ENCODE measurements at places on chromosomes 4 and X. TPM values are rescaled to one million over a fixed set of nuclear protein-coding genes. Genes with fewer than 3 reads are reported as not detected.

DEFB131A gene
- not detected for total RNA-seq

DNA sequence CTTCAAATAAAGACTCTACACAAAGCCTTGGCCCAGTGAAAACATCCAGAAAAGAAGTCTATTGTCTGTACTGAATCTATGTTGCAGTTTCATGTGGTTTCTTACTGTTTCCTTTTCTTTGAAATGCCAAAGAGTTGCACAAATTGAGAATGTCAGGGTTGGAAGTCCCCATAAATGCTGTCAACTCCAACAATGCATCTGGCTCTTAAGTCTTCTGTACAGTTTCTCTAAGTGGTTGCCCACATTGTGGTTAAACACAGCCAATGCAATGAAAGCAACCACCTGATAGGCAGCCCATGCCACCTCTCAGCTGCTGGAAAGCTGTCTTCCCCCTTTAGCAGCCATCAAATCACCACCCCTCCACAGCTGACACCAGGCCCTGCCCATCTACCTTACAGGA, 67.2 kb upstream of the C1GALT1C1 start:
- no peak for DNase-seq

DNA sequence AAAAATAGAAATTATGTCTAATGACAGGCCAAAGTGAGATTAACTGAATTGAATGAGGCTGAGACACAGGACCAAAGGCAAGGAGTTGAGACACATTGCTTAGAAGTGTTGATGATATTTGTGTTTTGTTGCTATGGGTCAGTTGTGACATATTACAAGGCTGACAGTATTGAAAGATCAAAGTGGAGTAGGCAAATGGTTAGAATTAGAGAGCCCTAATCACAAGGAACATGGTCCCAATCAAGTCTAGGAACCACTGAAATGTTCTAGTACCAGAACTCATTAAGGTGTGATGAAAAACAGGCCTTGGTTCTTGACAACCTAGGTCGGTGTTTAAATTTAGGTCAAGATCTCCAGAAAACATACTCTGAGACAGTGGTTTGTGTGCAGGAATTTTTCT, 896.3 kb upstream of the HS3ST1 start:
- DNase-seq: no peak

DNA sequence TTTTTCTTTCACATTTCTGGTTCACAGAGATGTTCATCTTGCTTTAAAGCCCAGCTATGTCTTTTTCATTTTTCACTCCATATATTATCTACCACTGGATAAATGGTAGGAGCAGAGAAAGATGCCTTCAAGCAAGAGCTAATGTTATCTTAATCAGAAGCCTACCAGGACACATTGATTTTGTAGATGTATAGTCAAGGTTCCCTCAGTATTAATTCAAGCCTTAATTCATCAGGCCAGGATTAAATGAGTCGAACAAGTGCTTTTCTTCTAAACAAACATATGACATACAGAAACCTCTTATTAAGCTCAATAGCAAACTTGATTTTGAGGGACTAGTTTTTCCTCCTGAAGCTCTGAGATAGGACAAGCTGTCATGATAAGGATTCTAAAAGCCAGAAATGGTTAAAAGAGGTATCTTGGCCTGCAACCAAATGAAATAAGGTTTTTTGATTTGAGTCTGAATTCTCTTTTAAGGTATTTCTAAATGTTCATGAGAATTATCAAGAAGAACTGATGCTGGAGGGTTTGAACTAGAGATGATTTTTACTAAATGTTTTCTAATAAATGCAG, 81.7 kb upstream of the FTHL17 start:
- DNase-seq: no peak

DNA sequence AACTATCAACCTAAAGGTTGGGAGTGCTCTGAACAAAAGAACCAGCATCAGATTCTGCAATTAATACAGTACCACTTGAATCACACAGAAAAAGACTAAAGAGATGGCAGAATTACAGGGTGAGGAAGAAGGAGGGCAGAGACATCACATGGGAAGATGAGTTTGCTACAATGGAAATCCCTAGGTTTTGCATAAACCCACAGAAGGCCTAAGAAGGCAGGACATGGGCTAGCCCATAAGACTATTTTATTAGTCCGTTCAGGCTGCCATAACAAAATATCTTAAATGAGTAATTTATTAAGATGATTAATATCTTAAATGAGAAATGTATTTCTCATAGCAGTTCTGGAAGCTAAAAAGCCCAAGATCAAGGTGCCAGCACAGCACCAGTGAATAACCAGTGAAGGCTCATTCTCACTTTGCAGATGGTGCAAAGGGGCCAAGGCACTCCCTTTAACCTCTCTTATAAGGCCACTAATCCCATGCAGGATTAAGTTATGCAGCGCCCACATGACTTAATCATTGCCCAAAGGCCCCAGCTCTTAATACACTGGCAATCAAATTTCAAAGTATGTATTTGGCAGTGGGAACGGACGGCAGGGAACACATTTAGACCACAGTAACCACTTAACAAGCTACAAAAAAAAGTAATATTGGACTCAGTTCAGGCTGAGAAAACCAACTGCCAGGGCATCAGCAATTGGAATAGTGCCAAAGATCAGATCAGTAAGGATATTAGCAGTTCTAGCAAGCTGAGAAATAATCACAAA, 47.6 kb upstream of the NEUROG2 start:
- no peak for DNase-seq

GRCh38 chrX:18674417-18674787, 2.5 kb upstream of the RS1 start:
- no peak for DNase-seq

- no peak for DNase-seq
These were observed 183.2 kb upstream of the CASK start for GRCh38 chrX:42106556-42106955.

DNA sequence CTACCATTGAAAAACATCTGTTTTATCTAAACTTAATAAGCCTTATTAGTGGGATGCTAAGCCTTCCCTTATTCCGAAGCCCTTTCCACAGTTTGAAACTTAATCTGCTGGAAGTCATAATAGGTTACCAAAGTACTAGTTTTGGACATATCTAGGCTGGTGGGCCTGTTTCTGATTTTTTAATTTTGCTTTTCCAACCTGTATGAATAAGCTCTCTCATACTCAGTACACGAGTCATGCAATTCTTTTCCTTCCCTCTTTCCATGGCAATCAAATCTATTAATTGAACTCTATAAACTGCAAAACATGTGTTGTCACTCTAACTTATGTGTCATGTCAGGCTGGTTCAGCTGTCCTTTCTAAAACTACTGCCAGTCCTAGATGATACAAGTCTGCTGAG, 91.0 kb downstream of the AMMECR1 start:
- DNase-seq: no peak

DNA sequence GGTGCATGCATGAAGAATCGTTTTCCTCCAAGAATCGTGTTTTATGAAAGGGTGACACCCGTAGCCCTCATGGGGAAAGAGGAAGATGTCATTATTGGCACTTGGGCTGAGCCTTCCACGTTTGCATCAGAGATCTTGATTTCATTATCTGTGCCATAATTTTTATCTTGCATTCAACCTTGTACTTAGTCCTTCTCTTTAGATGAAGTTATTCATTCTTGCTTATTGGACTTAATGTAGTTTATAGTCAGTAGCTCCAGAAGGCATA, 66.8 kb downstream of the GAB1 start:
- no peak for DNase-seq

GRCh38 chrX:133475953-133476352, 60.7 kb upstream of the GPC4 start:
- no peak for DNase-seq

ZNF185 gene
- total RNA-seq: 8.5 TPM

DNA sequence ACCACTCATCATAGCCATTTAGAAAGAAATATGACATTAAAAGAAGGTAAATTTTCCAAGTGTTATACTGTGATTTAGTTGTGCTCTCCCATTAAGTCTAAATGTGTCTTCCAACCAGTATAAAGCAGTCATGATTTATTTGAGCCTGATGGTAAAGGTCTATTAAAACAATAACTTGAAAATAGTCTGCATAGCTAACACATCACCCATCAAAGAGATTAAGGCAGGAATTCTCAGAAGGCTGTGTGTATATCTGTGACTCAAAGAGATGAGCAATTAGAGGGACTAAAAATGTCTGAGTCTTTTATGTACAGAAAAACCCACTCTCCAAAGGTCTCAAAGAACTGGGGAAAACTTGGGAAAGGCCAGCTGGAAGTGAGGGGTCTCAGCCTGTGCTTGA, 70.3 kb upstream of the IQCM start:
- no peak for DNase-seq

- DNase-seq: no peak
These were observed 593.2 kb downstream of the ZNF674 start for GRCh38 chrX:45952030-45952429.

GRCh38 chr4:55107054-55107453, 18.3 kb downstream of the KDR start:
- no peak for DNase-seq

SPACA5 gene
- not detected for total RNA-seq

DNA sequence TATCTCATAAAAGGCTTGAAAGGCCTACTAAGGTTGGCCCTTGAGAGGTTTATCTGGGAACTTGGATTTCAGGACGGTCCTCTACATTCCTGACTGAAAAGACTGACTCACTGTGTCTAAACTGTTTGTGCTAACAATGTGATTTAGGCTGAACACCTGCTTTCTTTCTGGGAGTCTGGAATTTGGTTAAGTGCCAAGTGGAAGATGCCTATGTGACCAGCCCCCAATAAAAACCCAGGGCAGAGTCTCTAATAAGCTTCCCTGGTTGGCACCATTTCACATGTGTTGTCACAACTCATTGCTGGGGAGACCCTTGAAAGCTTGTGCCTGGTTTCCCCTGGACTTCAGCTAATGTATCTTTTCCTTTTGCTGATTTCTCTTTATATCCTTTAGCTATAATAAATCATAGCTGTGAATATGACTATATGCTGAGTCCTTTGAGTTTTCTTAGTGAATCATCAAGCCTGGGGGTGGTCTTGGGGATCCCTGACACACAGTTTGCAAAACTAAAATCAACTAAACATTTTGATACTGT, 55.1 kb downstream of the GPR82 start:
- no peak for DNase-seq

HSFX4 gene
- total RNA-seq: not detected

CCDC120 gene
- total RNA-seq: 3.6 TPM

CXXC4 gene
- total RNA-seq: 1.2 TPM

GRCh38 chrX:119455264-119455663, 13.0 kb upstream of the SLC25A5 start:
- DNase-seq: no peak

HSD17B13 gene
- total RNA-seq: 0.71 TPM

DTHD1 gene
- 1.1 TPM for total RNA-seq

GYPE gene
- 1.1 TPM for total RNA-seq

GRCh38 chr4:163167333-163167626, 590 bp upstream of the NAF1 start:
- DNase-seq: no peak

CTSO gene
- total RNA-seq: 31.1 TPM

CYTL1 gene
- 126 TPM for total RNA-seq

MORF4L2 gene
- total RNA-seq: 708 TPM

GRCh38 chr4:1250921-1251772, 2.2 kb upstream of the CTBP1 start:
- DNase-seq: no peak

GRCh38 chrX:71489540-71489939, 43.4 kb upstream of the OGT start:
- no peak for DNase-seq

DNA sequence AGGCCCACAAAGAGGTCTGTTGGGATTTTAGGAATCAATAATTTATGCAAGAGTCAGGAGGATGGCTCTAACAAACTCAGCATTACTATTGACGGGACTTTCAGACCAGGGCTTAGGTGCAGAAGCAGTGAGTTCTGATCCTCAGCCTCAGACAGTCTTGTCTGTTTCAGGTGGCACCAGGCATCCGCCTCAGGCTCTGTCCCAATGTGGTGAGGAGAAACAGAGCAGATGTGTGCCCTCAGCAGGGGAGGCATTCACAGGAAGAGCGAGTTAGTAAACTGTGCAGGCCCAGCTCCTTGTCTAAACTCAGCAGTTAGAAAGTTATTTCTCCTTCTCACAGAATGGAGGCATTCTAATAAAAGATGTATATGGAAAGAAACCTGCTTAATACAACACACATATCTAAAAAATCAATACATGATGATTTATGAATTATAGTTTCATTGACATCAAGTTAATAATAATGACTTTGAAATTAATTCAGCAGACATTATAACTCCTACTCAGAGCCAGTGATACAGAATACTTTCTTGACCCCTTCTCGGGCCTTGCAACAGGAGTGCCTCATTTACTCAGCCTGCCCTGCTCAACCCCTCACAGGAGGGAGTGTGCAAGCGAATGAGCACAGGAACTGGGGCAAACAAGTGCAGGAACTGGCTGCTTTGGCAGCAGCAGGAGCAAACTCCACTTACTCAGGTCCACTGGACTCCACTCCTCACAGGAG, 202.8 kb upstream of the SMIM31 start:
- no peak for DNase-seq

- no peak for DNase-seq
These were observed 24.9 kb downstream of the TKTL2 start for GRCh38 chr4:163448540-163449203.

GRCh38 chrX:18888281-18888680, 95.6 kb downstream of the PHKA2 start:
- no peak for DNase-seq

DNA sequence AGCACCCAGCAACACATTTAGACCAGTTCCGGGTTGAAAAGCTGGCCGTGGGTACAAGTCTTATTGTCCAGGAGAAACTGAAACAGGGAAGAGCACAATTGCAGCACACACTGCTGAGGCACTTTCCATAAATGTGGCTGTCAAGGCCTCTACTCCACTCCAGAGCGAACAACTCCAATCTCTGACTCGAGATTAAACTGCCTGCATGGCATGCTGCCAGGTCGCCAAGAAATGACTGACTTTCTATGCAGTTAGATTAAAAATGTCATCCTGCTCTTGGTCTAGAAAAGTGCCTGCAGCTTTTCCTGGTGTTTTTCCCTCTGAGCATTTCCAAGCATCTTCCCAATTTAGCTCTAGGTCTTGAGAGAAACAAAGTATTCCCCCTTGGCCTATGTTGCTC, 260.6 kb upstream of the EMCN start:
- DNase-seq: no peak

GRCh38 chr4:102356562-102357202, 11.4 kb upstream of the SLC39A8 start:
- DNase-seq: no peak

DNA sequence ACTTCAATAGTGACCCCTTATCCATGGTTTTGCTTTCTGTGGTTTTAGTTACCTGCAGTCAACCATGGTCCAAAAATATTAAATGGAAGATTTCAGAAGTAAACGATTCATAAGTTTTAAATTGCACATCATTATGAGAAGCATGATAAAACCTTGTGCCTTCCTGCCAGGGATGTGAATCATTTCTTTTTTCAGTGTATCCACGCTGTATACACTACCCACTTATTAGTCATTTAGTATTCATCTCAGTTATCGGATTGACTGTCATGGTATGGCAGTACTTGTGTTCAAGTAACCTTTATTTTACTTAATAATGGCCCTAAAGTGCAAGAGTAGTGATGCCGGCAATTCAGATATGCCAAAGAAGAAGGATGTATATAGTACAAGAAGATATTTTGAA, 37.7 kb upstream of the TASL start:
- DNase-seq: no peak

ABCG2 gene
- 2.4 TPM for total RNA-seq

ANK2 gene
- 81.6 TPM for total RNA-seq

- DNase-seq: no peak
These were observed 3.6 kb downstream of the TBCK start for GRCh38 chr4:106312377-106312776.
